ENCODE measurements at places on chromosomes 1 and 21. TPM values are rescaled to one million over a fixed set of nuclear protein-coding genes. Genes with fewer than 3 reads are reported as not detected.

The COL6A1 gene
- total RNA-seq = 34.2 TPM

The RBP7 gene
- total RNA-seq = 28.9 TPM

The TXNIP gene
- total RNA-seq = 15.2 TPM

The LAX1 gene
- not detected for total RNA-seq

The HUNK gene
- 0.05 TPM for total RNA-seq

The IL10RB gene
- total RNA-seq = 17.7 TPM

The SPATA17 gene
- 0.51 TPM for total RNA-seq

The NUDC gene
- total RNA-seq = 161 TPM

The NLRP3 gene
- total RNA-seq = 0.33 TPM

The CDC42BPA gene
- total RNA-seq = 32.8 TPM

The CNIH3 gene
- total RNA-seq = 3.7 TPM

The CFHR4 gene
- not detected for total RNA-seq

The ANKRD65 gene
- 1.9 TPM for total RNA-seq

The ANGPTL3 gene
- not detected for total RNA-seq

The VASH2 gene
- total RNA-seq = 1.7 TPM

The PADI2 gene
- total RNA-seq = 507 TPM

The ELOA gene
- total RNA-seq = 58.5 TPM

The CCDC181 gene
- 0.39 TPM for total RNA-seq

The GABRD gene
- total RNA-seq = 3.0 TPM

The ERICH3 gene
- total RNA-seq = not detected

The SELL gene
- 0.31 TPM for total RNA-seq

The KIRREL1 gene
- 145 TPM for total RNA-seq

The SLC35F3 gene
- total RNA-seq = 19.1 TPM

Measured in Panc1 (cell line).